ENCODE measurements at places on chromosomes 1 and 21.

DNA sequence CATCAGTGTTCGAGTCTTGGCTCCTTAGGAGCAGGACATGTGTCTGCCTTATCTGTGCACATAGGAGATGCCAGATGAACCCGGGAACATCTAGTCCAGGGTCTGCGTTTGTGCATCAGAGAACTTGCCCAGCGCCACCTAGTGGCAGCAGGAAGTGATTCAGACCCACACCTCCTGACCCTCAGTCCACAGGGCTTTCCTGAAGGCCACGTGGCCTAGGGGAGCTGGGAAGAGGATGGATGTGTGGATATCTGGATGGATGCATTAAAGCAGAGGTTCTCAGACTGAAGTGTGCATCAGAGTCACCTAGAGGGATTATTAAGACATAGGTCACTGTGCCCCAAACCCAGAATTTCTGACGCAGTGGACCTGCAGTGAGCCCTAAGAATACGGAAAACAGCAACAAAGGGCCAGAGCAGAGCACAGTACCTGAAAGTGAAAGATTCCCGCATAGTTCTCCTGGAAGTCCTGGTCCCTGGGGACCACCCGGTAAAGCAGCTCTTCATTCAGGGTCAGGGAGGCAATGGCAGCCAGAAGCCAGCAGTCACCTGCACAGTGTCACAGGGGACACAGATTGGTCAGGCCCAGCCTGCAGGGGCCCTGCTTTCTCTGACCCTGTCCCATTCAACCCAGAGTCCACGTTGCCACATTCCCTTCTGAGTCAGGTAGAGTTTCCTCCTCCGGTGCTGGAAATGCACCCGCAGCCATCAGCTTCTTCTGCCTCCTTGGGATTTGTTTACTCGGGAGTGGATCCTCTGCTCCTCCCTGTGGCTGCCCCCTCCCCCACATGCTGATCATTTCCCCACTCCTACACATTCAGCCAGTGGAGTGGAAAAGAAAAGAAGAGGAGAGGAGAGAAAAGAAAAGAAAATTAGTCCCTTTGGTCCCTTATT, 37.0 kb downstream of the CAPN8 start:
- DNase-seq, result peak; percentile 6

DNA sequence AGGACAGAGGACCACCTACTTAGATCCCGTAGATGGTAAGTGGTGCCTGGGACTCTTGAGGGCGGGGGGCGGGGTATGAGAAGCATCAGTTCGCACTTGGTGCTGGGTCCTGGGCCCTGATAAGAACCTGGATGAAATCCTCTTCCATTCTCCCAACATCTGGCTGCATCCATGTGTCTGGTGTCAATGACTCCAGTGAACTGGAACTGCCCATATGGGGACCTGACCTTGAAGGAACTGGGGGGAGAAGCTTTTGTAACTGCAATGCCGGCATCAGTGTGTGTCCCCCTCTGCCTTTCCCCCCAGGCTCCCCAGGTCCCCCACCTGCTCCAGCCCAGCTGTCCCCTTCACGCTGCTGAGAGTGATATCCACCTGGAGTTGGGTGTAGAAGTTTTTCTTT, 49.7 kb upstream of the EPB41 start:
- DNase-seq, result no peak

DNA sequence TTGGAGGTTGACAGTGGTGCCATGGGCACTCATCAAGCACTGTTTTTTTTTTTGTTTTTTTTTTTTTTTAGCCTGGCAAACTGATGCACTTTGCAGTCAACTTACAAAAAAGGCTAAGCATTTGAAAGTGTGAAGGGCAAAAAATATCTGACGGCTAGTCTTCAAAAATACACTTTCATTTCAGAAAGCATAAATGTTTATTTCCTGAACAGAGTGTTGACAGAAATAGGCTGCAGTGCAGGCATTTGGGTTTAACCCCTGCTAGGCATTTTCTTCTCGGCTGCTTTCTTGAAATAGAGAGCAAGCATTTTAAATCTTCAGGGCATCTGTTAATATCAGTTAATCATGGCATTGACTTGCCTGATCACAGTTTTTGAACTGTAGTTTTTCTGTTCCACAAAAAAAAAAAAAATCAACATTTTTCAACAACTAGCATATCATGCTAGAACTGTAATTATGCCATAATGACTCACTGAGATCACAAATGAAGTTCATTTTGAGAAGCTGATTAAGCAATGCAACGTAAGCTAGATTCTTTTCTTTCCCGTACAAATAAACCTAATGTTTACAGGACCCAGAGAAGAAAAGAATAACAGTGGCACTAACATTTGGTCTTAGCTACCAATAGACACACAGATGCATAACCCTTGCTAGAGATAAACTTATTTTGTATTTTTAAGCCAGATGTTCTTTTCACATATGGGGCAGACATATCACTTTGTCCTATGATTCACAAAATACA, 100.4 kb upstream of the USH2A start:
- DNase-seq, result no peak

DNA sequence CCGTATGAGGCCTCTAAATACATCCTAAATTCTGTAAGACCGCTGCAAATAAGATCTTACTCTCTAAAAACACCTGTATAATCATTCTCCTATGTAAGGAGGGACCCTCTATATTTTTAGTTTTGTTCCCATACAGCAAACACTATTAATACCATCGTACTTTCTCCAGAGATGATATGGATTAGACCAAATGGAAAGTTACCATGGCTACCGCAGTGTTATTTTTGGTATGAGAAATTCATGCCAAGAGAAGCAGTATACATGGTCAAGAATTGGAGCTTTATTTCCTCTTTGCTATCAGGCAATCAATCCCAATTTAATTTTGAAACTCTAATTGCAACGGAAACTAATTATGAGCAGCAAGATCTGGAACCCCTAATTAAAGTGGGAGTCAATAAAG, 70.0 kb downstream of the BCAR3 start:
- DNase-seq, result no peak

- no peak for DNase-seq
These were observed 4.5 kb downstream of the SH3GLB1 start for GRCh38 chr1:86708920-86709319.

DNA sequence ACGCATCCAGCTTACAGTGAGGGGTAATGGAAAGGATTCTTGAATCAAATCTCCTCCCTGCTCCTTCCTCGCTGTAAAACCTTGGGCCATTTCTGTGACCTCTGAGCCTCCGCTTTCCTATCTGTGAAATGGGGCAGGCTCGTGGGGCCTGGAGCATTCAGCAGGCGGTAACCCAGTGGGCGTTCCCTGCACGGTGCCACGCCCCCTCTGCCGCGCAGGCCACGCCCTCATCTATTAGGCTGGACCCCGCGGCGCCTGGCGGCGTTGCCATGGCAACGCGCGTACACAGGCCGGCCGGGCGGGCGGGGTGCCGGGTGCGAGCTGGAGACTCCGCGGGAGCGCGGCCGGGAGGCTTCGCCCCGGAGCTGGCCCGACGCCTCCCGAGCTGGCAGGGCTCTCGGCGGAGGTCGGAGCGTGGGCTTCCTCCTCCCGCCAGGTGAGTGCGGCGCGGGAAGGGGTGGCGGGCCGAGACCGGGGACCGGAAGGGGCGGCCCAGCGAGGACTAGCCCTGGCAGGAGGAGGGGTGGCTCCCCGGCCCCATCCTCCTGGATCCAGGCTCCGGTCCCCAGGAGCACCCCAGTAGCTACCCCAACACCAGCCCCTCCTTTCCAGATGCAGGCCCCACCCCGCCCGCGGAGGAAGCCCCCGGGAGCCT, at the start of gene FHAD1:
FHAD1 (plus strand) TSS at position 264 of the 655 bp plus-strand sequence. CDS start 4,562 bp downstream, outside the sequence.
- DNase-seq, result peak; percentile 49

DNA sequence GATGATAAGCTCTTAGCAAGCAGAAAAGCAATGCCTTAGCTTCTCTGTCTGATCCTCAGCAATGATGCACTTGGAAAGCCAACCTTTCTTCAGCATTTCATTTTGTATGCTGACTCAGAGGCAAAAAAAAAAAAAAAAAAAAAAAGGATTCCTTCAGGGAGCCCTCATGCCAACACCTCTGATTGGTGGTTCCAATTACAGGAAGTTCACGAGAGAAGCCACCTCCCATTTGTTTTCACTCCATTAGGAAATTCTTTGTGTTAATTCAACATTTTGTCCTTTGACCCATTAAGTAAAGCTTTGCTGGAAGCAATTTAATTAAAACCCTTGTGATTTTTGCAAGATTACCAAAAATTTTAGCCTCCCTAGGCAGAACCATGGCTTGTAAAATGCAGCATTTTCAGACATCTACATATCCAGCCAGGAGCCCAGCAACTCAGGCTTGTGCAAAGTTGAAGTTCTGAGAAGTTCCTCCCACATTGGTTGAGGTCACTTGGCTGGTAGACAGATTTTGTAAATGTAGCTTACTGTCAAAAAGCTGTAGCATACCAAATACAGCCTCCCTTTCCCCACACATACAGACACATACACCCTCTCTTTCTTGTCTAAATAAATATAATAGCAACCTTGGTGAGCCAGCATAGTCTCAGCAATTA, 27.1 kb upstream of the VTCN1 start:
- no peak for DNase-seq

DNA sequence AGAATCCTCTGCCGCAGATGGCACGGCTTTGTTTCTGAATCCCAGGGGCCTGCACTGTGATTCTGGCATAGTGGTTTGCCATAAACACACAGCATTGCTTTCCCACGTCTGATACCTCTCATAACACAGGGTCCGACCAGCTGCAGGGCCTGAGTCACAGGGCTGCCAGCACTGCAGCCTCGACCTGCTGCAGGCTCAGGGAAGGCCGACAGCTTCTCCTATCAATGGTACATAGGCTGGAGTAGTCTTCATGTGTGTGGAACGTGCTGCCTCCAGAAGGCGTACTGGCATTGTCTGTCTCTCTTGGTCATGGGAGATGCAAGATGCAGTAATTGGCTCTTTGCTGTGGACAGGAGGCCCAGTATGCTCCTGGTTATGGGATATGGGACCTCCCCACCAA, 53.5 kb upstream of the PDE9A start:
- no peak for DNase-seq

- DNase-seq, result no peak
These were observed 62.8 kb upstream of the KIF26B start for GRCh38 chr1:245091818-245092637.

DNA sequence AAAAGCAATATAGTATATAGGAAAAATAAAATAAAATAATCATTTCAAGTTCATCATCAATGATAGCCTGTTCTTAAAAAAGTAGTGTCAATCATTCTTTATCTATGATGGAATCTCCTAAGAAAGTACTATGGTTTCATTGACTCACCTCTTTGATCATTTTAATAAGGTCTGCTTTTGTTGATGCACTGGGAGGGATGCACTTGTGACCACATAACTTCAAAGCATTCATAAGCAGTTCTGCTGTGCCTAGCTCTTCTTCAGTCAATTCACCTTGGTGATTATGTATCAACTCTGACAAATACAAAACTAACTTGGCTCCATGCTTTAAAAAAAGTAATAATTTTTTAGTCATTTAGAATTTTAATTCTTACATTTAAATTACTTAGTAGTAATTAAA, 84.8 kb upstream of the GNG4 start:
- no peak for DNase-seq

- DNase-seq, result no peak
These were observed 346.3 kb downstream of the PAPPA2 start for GRCh38 chr1:176809292-176809691.

DNA sequence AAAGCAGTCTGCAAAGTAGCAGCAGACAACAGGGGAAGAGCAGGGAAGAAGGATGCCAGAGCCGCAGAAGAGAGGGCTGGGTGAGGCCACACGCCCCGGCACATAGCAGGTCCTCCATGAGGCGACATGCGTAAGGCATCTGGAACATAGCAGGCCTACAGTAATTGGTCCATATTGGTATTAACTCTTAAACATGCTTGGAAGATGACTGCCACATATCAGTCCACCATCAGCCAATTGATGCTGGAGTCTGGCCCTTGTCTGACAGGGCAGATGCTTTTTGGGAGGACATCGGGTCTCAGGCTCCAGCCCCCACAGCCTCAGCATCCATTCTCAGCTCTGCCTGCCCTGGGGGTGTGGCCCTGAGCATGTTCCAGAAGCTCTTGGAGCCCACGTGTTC, 93.7 kb downstream of the TAS1R2 start:
- no peak for DNase-seq

- DNase-seq, result no peak
These were observed 159.7 kb downstream of the PGBD5 start for GRCh38 chr1:230266456-230266855.

GRCh38 chr1:99457381-99458165, 188.3 kb upstream of the PALMD start:
- no peak for DNase-seq
